ENCODE measurements at places on chromosomes 11 and 22.
A peak's percentile ranks its signal among the peaks of the same experiment; 100 is the strongest.

- peak; percentile 84 for DNase-seq
Measured at GRCh38 chr11:92528001-92528400, 303.4 kb downstream of the FAT3 start.

GRCh38 chr22:29151316-29151715 is 54.4 kb upstream of the EMID1 start:
- no peak for DNase-seq

DNA sequence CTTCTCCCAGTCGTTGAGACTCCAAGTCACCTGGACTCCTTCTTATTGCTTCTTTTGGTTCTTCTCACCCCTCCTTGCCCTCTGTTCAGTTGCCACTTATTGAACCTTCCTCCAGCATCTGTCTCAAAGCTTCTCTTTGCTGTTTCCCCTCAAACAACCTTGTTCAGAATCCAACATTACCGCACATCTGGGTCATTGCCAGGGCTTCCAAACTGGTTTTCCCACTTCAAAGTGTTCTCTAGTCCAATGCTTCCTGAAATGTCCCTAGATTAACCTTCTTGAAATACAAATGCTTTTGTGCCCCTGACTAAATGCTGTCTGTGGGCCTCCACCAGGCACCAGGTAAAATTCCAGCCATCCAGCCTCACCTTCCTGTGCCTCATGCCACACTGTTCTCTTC is 100.8 kb upstream of the TTC12 start:
- DNase-seq = no peak

GRCh38 chr11:12120031-12121008 is 9.9 kb downstream of the MICAL2 start:
- DNase-seq = no peak

DNA sequence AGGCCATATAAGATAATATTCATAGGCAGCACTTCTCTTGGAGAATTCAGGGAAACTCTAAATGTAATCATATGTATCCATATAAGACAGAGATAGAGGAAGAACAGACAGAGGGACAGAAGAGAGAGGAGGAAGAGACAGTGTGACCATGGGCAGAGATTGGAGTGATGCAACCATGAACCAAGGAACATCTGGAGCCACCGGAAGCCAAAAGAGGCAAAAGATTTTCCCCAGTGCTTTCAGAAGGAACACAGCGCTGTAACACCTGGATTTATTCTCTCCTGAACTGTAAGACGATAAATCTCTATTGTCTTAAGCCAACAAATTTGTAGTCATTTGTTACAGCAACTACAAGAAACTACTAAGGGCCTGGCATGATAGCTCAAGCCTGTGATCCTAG is 57.7 kb downstream of the GAB2 start:
- no peak for DNase-seq

DNA sequence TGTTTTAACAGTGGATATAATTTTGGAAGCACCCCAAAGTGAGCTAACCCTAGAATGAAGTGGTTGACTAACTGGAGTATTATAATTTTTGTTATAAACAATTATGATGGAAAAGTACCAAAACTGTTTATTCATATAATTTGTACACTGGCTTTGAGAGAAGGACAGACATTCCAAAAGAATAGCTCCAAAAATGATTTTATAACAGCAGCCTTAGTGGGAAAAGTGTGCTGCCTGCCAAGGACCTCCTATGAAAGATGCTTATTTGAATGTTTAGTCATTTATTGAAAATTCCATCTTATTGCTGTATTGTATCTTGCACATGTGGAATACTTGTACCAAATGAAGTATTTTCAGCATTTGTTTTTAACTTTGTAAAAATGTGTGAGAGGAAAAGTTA is 169.8 kb downstream of the GUCY1A2 start:
- no peak for DNase-seq

DNA sequence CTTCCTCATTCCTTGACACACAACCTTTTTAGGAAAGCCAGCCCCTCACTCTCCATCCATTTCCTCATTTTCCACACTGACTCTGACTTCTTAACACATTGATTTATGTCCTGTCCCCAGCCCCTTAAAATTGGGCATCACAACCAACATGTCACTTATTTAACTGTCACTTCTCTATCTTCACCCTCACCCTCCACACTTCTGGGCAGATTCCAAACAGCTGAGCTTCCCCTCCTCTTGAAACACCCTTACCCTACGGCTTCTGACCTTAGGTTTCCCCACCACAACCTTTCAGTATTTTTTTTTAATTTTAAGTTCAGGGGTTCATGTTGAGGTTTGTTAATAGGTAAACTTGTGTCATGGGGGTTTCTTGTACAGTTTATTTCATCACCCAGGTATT is 696.3 kb downstream of the DLG2 start:
- no peak for DNase-seq

DNA sequence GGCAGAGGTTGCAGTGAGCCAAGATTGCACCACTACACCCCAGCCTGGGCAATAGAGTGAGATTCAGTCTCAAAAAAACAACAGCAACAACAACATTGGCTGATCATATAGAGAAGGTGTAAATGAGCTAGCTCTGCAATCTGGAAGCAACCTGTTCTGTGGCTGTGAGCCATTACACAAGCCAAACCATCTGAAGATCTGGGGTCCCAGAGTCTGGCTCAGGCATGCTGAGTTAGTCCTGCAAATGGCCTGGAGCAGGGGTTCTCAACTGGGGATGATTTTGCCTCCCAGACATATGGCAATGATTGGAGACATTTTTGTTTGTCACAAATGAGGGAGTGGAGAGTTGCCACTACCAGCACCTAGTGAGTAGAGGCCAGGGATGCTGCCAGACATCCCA is 42.3 kb upstream of the RAB1B start:
- DNase-seq = no peak

- peak; percentile 85 for DNase-seq
Measured at GRCh38 chr11:59197991-59198390, 14.7 kb downstream of the MPEG1 start.
